ENCODE measurements at places on chromosomes 1 and 21.

- DNase-seq: peak; percentile 39
These were observed 1.9 kb downstream of the DHRS3 start for GRCh38 chr1:12615865-12616708.

DNA sequence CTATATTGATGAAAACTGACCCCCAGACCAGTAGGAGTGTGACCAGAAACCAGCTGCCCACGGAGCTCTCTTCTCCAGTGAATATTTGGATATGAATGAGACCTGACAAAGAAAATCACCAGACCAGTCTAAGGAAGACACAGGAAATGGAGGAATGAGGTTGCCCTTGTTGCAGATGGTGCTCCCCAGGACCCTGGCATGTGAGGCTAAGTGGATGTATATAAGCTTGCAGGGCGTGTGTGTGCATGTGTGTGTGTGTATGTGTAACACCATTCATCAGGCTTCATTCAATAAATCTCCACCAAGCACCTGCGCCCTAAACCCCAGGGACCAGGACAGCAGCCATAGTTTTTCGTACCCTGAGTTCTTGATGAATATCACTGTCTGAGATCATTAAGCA, 14.4 kb downstream of the PHLDA3 start:
- no peak for DNase-seq

- no peak for DNase-seq
These were observed 7.7 kb upstream of the ATP1A4 start for GRCh38 chr1:160143695-160144094.

DNA sequence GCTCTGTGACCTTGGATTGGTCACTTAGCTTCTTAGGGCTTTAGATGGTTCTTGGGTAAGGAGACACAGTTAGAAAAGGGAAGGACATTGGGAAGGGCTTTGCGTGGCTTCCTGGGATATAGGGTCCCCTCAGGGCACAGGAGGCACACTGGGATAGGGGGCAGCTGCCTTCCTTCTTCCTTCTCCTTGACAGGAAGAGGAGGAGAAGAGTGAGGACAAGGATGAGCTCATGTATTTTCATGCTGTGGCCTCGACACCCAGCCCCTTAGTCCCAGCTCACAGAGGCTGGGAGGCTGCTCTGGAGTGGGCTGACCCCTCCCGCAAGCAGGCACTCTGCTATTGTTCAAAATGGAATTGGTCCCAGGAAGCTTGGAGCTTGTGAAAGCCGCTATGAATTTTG, 45.7 kb upstream of the POU3F1 start:
- DNase-seq: no peak

DNA sequence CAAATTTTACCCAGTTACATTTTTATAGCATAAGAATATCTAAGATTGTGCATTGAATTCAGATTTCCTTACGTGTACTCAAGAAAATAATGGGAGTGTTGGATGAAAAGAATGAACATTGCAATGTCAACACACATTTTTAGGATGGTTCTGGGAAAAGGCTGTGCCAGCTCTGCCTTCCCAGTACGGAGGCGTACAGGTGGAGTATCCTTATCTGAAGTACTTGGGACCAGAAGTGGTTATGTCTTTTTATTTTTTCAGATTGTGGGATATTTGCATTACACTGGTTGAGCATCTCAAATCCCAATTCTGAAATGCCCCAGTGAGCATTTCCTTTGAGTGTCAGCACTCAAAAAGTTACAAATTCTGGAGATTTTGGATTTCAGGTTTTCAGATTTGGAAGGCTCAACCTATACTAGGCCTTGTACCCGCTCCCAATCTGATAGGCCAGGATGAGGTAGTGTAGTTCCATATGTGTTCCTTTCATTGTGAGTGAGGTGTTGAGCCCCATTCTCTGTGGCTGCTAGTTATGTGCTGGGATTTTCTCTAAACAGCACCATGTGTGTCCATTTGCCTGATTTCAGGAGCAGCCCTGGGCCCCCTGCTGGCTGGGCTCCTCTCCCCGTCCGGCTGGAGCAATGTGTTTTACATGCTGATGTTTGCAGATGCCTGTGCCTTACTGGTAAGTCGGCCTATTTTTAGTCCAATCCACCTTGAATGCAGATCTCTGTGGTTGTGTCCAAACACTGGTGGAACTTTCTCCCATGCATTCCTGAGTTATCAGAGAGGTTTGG, 60.8 kb downstream of the SLC37A1 start:
- DNase-seq: no peak

GRCh38 chr21:32340863-32341848, 42.5 kb downstream of the MRAP start:
- DNase-seq: no peak

GRCh38 chr1:89172468-89173143, 3.2 kb downstream of the GBP7 start:
- no peak for DNase-seq

DNA sequence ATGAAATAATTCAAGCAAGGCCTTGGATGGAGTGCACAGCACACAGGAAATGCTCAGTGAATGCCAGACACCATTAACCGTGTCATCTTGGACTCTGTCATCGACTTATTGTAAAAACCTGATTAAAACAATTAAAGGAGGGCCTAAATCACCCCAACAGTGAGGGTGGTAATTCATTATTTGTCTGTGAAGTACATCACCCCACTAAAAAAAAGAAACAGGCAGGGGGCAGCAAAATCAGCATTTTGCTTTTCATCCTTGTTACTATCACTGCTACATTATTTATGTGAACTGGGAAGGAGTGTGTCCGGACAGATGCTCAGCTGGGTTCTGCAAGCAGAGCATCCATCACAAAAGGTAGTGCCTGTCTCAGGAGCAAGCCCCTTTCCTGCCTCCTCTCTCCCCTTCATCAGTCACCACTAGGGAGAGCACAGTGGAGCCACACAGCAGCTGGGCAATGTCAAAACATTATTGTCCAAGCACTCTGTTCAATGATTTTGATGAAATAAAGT, 98.5 kb downstream of the RERE start:
- no peak for DNase-seq
